ENCODE measurements at places on chromosomes 2 and 18.

DNA sequence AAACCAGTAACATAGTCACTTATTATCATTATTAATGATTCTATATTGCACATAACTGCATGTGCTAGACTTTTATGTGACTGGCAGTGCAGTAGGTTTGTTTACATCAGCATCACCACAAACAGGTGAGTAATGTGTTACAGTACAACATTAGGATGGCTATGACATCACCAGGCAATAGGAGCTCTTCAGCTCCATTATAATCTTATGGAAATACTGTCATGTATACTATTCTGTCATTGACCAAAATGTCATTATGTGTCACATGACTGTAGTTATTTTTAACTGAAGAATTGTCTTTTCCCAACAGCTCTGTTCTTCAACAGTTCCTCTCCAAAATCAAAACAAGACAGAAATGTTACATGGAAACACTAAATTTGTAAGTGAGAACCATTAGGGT, 96.3 kb downstream of the C18orf54 start:
- DNase-seq = no peak

- no peak for DNase-seq
Measured at GRCh38 chr2:62055724-62056336, 140.1 kb upstream of the B3GNT2 start.

- no peak for DNase-seq
Measured at GRCh38 chr2:145185696-145186095, 665.8 kb upstream of the ZEB2 start.

DNA sequence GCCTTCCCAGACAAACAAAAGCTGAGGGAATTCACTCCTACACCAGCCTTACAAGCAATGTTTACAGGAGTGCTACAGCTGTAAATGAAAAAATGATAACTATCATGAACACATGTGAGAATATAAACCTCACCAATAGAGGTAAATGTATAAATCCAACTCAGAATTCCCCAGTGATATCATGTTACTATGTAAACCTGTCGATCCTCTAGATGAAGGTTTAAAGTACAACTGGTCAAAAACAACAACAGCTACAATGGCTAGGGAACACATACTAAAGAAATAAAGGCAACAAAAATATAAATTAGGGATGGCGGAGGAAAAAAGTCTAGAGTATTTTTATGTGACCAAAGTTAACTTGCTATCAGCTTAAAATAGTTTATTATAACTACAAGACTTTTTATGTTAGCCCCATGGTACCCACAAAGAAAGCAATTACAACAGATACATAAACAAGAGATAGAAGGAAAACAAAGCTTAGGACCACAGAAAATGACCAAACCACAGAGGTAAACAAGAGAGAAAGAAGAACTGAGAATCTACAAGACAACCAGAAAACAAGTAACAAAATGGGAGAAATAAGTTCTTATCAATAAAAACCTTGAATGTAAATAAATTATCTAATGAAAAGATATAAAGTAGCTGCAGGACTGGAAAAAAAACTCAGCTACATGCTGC, 8.3 kb downstream of the CERKL start:
- DNase-seq = no peak

DNA sequence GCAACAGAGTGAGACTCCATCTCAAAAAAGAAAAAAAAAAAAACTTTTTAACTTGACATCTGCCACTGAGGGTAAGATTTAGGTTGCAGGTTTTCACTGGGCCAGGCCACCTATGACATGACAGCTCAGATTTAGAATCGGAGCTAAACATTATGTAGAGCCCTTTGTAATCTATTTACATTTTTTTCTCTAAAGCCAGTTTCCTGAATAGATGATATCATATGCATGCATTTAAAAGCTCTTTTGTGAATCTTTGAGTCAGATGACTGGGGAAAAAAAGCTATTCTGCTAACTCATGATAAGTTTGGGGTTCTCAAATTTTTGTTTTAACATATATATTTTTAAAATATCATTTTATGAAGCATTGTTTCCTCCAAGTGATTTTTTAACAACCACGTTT, 21.3 kb downstream of the PRKAG3 start:
- no peak for DNase-seq

- no peak for DNase-seq
Measured at GRCh38 chr2:239557516-239557915, 156.7 kb upstream of the HDAC4 start.

DNA sequence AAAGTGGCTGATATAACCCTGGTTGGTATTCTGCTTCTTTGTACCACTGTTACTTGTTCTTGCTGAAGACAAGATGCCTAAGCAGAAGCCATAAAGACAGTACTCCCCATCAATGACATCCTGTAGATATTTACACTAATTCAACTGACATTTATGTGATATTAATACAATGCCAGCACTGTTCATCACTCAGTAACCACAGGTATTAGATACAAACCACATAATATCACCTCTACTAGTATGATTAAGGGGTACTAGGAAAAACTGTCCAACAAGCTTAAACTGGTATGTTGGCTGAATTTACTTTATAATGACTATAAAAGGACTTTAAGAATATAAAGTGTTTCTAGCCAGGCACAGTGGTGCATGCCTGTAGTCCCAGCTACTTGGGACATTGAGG, 65.8 kb downstream of the RTN4 start:
- DNase-seq = no peak

- no peak for DNase-seq
Measured at GRCh38 chr2:18230668-18231067, 329.8 kb downstream of the RDH14 start.

DNA sequence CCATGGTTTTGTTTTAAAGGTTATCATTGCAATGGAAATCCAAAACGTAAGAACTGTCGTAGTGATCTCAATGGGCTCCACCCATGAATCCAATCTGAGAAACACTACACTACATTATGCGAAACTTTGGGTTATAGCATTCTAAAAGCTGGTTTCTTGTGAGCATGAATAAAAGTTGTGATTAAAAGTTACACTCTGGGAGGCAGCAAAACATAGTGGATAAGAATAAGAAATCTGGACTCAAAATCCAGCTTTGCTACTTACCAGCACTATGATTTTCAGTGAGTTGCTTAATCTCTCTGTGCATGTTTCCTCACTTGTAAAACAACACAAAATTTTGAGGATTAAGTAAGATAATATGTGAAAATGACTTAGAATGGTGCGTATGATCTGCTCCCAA, 25.7 kb upstream of the THOC1 start:
- DNase-seq = no peak

GRCh38 chr2:223759569-223760430, 77.6 kb downstream of the AP1S3 start:
- DNase-seq = peak; percentile 3

- DNase-seq = no peak
Measured at GRCh38 chr2:65349863-65350262, 82.5 kb downstream of the SPRED2 start.

DNA sequence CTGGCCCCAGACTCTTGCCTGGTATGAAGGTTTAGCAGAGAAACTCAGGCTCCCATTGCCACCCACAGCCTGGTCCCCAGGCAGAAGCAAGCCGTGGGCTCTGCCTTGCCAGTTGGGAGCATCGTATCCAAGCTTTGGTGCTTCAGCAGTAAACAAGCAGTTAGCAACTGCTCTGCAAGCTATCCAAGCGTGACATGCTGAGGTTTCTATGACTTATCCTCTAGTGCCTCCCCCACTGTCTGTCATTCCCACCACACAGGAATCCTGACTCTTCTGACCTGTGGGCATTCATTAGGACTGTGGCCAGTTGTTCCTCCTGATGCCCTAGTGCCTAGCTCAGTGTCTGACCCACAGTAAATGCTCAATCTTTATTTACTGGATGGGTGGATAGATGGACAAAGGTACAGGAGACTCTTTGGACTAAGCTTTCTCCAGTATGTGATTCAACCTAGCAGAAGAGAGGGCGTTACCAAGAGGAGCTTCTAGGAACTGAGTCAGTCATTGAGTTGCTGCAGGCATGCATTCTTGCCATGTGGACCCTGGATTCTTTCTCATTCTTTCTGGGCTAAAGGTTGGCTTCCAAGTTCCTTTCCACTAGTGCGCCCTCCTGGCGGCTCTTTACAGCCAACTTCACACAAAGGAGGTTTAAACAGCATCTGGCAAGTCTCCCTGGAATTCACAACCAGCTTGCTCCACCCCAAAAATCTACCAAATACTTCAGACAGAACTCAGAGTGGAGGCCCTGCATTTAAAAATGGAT, 40.6 kb upstream of the MRPL19 start:
- DNase-seq = no peak

- DNase-seq = no peak
Measured at GRCh38 chr2:7681881-7682461, 764.8 kb downstream of the RNF144A start.

DNA sequence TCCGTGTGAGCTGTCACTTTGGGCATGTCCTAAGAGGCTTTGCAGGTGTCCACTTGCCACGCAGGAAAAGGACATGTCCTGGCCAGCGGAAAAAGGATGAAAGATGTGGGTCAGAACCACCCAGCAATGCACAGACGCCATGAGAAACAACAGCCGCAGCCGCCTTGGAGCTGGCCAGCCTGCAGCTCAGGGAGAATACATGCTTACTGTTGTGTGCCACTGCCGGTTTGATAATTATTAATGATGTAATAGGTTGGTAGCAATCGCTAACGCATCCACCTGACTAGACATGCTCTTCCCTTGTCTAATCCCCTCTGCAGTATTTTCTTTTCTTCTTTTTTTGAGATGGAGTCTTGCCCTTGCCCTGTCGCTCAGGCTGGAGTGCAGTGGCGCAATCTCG, 221.7 kb downstream of the HAUS1 start:
- no peak for DNase-seq

DNA sequence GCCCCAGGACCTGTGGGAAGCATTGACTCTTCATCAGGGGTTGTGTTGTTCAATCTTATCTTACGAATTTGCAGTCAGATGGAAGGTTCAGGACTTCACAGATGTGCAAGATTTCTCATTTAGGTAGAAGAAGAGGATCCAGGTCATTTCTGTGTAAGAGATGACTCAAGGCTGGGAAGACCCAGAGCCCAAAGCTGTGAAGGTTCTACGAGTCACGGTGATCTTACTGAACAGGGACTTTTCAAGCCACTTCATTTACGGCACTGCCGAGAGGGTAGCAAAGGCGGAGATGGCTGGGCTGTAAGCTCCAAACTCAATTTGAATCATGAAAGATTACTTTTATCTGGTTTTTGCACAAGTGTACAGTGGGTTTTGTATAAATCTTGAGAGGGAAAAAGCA, 228.0 kb upstream of the MEX3C start:
- DNase-seq = no peak

- DNase-seq = peak; percentile 37
Measured at GRCh38 chr18:31819106-31819924, 58.6 kb upstream of the SLC25A52 start.

GRCh38 chr2:36123995-36124394, 231.6 kb upstream of the CRIM1 start:
- DNase-seq = no peak

- no peak for DNase-seq
Measured at GRCh38 chr2:86412007-86412406, 29.2 kb upstream of the KDM3A start.

DNA sequence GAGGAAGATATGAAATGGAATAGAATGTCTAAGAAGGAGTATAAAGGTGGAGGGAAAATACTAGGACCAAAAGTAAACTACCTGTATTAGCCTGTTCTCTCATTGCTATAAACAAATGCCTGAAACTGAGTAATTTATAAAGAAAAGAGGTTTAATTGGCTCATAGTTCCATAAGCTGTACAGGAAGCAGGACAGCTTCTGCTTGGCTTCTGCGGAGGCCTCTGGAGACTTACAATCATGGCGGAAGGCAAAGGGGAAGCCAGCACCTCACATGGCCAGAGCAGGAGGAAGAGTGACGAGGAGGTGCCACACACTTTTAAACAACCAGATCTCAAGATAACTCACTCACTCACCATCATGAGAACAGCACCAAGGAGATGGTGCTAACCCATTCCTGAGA, 32.9 kb upstream of the TMEM177 start:
- DNase-seq = no peak

DNA sequence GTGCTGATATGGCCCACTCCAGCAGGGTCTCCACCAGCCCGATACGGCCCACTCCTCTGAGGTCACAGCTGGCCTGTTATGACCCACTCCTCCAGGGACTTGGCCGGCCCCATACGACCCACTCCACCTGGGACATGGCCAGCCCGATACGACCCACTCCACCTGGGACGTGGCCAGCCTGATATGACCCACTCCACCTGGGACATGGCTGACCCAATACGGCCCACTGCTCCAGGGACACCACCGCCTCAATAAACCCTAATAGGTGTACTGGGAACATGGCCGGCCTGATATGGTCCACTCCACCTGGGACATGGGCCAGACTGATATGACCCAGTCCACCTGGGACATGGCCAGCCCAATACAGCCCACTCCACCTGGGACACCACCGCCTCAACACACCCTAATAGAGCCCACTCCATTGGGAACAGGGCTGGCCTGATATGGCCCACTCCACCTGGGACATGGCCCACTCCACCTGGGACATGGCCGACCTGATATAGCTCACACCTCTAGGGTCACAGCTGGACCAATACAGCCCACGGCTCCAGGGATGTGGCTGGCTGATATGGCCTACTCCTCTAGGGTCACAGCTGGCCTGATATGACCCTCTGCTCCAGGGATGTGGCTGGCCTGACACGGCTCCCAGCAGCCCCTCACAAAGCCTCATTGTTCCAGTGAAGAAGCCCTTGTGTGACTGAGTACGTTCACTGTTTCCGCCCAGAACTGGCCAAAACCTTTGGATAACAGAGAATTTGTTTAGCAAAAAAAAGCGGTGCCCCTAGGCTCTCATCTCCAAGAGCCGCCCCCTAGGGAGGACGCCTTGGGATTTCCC, 245.6 kb downstream of the HDAC4 start:
- DNase-seq = no peak
